ENCODE measurements at places on chromosomes 13 and 19. TPM values are rescaled to one million over a fixed set of nuclear protein-coding genes. Genes with fewer than 3 reads are reported as not detected.

ZNF726 gene
- total RNA-seq = 10.8 TPM

DNA sequence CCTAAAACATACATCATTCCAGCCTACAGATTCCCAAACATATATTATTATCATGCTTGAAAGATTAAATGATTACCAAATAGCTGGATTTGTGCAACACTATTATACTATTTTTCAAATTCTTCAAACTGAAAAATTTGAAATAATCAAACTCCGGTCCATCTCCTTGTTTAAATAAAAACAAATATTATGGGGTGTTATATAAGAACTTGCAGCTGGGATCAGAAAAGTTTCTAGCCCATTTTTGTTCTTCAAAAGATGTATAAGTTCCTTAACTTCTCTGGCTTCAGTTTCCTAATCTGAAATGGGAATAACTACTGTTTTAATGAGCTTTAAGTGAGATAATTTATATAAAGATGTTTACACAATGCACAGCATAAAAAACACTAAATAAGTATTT is 422.9 kb downstream of the PCDH9 start:
- peak; percentile 60 for DNase-seq
- no peaks in the 10 kb centered on the region for H3K27me3 ChIP-seq
- H3K4me3 ChIP-seq = no peak overlapping the region
- no peaks in the 10 kb centered on the region for H3K36me3 ChIP-seq

DNA sequence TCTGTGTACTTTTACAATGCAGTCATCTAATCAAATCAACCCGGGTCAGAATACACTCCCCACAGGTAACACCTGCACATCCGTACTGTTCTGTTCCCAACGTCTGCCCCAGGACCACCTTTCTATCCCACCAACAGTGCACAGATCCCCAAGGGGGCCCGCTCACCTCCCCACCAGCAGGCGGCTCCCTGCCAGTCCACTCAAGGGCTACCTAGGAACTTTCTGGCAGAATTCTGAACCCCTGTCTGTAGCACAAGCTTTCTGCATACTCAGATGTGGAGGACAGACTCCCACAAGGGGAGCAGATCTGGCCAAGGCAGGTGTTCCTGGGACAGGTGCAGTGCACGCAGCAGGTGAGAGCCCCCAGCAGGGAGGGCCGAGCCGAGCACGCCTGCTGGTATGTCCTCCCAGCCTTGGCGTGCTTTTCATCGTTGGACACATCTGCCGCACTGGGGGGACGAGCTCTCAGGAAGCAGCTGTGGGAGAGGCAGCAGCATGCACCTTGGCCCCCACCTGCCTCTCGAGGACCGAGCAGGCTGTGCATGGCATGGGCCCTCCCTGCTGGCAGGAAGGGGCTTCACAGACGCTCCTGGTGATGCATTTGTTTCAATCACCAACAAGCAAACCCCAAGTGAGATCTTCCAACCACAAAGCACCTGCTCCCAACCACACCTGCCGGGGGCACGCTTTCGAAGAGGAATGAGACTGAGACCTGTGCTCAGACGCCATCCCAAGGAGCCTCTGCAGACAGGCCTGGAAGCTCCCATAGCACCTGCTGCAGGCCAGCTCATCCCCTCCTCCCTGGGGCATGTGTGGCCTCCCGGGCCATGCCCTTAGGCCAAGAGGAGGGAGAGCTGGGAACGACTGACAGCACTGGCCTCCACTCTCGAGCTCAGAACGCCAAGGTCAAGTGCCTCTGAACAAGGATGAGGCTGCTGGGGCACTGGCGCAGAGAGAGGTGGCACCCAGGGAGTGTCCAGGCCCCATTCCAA is 35.9 kb downstream of the RAB20 start:
- no peaks in the 10 kb centered on the region for H3K36me3 ChIP-seq
- peaks cover 36% of the 10 kb centered on the region for H3K4me1 ChIP-seq
- no peak overlapping the region for H3K4me3 ChIP-seq
- H3K27ac ChIP-seq = peak overlapping the region; percentile 66
- no peaks in the 10 kb centered on the region for H3K27me3 ChIP-seq

GRCh38 chr13:35157143-35157755 is 215.2 kb downstream of the NBEA start:
- no peaks in the 10 kb centered on the region for H3K27me3 ChIP-seq
- H3K36me3 ChIP-seq = no peaks in the 10 kb centered on the region
- no peaks in the 10 kb centered on the region for H3K4me1 ChIP-seq
- peak; percentile 77 for DNase-seq
- no peak overlapping the region for H3K4me3 ChIP-seq

All from lung (tissue), 17 donors.